Effector CD4-positive, alpha-beta T cell (primary cell): ENCODE measurements at places on chromosomes 11 and 22.

- no peak for DNase-seq
Measured at GRCh38 chr11:9955391-9955790, 291.5 kb downstream of the SWAP70 start.

DNA sequence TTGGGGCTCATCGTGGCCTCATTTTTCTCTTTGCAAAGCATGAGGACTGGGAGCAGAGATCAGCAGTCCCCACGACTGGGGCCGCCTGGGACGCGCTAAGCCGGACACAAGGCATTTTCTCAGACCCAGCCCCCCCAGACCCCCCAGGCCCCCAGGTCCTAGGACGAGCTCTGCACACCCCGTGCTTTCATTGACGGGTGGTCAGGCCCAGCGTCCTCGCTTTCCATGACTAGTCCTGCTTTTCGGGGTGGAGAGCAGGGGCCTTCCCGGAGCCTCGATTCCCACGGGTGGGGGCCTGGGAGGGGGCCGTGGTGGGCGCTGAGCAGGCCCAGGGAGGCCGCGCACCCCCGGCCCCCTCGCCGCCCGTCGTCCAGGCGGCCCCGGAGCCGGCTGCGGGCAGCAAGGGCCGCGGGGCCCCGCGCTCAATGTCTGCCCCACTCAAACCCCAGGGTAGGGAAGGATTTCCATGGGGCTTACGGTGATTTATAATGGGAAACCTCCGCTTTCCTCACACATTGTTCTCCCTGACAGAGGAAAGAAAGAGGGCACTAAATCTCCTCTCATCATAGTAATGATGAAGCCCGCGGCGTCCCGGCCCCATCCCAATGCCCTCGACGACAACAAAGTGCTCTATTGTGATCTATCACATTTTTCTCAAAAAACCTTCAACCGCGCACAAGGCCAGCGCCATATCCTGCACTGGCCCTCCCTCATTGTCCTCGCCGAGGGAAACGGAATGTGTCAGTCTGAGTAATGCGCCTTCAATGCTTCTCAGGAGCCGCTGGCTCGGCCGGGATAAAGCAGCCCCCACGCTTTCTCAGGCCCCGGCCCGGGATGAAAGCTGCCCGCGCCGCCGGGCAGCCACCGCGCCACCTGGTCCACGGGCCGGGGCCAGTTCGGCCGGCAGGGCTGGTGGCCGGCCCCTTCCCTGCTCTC, 10.4 kb upstream of the LINC01488 start:
- DNase-seq: no peak

DNA sequence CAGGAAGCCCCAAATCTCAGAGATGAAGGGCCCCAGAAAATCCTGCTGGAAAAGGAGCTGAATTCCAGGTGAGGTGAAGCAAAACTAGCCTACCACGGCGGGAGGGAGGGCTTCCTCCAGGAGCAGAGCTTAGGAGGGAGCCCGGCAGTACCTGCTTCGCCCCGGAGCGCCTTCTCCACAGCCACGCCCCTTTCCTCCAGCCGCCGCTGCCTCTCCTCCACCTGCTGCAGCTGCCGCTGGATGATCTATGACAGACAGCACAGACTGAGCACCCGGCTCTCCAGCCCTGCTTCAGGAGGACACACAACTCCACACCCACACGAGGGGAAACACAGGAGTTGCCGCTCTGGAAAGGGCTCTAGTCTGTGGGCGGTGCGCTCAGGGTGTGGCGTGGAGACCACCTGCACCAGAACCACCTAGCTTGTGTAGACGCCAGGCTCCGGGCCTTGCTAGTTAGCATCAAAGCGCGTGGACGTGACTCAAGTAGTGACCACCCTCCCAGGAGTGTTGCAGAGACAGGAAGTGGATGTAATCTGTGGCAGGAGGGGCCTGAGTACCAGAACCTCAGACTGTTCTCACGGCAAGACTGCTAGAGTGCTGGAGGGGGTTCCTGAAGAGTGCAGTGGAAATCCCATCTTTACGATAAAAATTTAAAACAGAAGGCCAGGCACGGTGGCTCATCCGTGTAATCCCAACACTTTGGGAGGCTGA, 34.6 kb upstream of the BID start:
- DNase-seq: no peak

DNA sequence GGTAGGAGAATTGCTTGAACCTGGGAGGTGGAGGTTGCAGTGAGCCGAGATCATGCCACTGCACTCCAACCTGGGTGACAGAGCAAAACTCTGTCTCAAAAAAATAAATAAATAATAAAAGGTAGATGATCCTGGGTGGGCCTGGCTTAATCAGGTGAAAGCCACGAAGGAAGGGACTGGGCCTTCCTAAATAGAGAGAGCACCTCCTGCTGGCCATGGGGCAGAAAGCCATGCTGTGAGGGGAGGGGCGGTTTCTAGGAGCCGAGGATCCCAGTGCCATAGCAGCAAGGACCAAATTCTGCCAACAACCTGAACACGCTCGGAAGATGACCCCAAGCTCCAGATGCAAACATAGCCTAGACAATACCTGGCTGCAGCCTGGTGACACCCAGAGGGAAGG, 24.5 kb upstream of the DGKZ start:
- no peak for DNase-seq

- no peak for DNase-seq
Measured at GRCh38 chr11:121964591-121964990, 151.4 kb downstream of the BLID start.

DNA sequence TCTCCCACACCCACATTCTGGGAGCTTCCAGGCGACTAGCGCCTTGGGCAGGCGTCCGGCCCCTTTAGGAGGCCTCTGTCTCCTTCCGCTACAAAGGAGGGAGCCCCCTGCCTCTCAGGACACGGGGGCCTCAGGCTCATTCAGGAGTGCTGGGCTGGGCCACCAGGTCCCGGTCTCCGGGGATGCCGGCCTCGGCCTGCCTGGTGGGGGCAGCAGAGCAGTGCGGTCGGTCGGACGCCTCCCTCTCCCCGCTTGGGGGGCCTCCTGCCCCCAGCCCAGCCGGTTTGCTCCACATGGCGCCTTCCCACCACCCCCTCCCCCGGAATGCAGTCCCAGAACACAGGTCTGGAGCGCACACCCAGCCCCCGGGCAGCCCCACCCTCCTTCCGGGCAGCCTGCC, 21.9 kb downstream of the MRPL23 start:
- DNase-seq: no peak

GRCh38 chr22:35458547-35459422, 58.8 kb downstream of the MCM5 start:
- DNase-seq: no peak

GRCh38 chr11:57276169-57276970, 39.3 kb upstream of the APLNR start:
- no peak for DNase-seq

DNA sequence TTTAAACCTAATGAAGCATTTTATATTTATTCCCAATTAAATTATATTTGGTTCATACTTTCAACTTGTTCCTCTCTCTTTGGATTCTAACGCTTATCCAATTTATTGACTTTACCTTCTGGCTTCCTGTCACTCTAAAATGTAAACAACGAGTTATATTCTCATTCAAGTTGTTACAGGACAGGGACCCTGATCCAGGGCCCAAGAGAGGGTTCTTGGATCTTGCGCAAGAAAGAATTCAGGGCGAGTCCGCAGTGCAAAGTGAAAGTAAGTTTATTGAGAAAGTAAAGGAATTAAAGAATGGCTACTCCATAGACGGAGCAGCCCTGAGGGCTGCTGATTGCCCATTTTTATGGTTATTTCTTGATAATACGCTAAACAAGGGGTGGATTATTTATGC, 405.6 kb upstream of the API5 start:
- no peak for DNase-seq

DNA sequence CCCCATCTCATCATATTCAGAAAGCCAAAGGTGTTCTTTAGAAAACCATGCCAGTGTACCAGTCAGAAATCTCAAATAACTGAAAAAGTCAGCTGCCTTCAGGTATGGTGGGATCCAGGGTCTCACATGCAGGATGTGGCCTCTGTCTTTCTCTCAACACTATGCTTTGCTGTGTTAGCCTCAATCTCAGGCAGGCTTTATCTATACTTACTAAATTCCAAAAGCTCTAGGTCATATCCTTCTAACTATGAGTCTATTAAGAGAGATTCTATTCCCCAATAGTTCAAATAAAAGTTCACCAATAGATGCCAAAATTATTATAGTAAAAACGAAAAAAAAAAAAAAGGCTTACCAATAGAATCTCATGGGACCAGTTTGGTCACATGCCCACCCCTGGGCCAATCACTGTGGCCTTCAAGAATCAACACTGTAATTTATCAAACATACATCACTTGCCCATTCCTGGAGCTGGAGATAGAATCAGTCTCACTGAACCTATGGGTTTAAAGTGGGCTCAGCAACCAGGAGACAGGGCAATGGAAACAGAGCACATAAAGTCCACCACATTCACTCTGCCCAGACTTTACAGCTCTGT, 38.0 kb upstream of the APLNR start:
- no peak for DNase-seq

GRCh38 chr22:30314915-30315314, 11.8 kb downstream of the TBC1D10A start:
- peak; percentile 36 for DNase-seq

GRCh38 chr11:81579339-81579738, 1154.3 kb downstream of the FAM181B start:
- DNase-seq: no peak

DNA sequence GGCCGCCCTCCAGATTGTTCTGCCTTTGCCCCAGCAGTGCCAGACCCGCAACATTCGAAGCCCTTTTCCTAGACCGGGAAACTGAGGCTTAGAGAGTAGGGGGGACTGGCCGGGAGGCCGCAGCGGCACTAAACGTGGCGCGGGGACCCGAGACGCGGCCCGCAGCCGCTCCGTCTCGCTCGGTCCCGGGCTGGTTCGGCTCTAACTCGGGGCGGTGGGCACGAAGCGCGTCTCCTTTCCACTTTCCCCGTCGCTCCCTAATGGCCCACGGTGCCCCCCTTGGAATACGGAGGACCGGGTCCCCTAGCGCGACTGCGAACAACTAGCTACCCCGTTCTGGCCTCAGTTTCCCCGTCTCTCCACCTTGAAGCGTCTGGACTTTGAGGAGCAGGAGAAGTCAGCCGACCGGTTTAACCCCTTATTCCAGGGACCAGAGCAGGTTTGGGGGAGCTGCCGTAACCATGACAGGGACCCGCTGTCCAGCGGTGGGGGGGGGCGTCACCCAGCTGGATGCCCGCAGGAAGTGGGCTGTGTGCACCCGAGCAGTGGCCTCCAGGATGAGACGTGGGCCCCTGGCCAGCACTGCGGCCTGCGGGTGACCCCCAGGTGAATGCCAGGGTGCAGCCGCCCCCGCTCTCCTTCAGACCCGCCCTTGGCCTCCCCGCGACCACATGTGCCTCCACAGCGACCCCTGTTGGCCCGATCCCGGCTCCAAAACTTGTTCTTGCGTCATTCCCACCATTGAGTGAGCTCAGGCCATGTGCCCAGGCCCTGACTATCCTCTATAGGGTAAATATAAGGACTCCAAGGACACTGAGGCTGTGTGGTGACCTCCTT, 1.1 kb downstream of the CDC42EP1 start:
- DNase-seq: peak; percentile 65
